ENCODE measurements at places on chromosomes 16 and 17.

GRCh38 chr17:60947100-60947499, 269.4 kb downstream of the BCAS3 start:
- no peak for DNase-seq

DNA sequence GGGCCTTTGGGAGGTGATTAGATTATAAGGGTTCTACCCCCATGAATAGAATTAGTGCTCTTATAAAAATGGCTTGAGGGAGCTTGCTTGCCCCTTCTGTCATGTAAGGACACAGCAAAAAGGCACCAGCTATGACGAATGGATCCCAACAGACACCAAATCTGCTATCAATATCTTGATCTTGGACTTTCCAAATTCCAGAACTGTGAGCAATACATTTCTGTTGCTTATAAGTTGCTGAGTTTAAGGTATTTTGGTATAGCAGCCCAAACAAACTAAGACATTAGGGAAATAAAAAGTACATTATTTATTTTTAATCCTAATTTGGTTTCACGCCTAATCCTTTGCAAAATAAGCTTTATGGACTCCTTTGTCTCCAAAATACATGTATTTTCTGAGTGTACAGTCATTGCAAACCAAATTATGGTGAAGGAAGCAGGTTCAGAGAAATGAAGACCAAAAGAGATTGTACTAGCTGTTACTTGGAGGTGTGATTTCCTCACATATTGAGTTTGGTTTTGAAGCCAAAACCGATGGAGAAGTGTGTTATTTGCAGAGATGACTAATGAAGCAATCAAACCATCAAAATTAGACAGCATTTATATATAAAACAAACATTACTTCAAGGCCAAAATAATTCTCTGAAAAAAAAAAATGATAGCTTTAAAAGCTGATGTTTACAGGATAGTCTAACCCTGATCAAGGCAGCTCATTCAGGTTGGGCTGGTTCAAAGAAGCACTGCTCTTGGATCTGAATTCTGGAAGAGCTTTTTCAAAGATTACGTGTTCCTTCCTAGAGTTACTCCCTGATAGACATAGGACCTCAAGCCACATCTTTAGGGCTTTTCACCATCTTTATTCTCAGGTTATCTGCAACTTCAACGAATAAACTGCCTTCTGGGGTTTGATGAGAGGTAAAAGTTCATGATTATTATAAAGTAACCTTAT, 71.6 kb downstream of the MYO1D start:
- DNase-seq, result no peak

GRCh38 chr16:8430401-8430800, 159.9 kb downstream of the TMEM114 start:
- no peak for DNase-seq

DNA sequence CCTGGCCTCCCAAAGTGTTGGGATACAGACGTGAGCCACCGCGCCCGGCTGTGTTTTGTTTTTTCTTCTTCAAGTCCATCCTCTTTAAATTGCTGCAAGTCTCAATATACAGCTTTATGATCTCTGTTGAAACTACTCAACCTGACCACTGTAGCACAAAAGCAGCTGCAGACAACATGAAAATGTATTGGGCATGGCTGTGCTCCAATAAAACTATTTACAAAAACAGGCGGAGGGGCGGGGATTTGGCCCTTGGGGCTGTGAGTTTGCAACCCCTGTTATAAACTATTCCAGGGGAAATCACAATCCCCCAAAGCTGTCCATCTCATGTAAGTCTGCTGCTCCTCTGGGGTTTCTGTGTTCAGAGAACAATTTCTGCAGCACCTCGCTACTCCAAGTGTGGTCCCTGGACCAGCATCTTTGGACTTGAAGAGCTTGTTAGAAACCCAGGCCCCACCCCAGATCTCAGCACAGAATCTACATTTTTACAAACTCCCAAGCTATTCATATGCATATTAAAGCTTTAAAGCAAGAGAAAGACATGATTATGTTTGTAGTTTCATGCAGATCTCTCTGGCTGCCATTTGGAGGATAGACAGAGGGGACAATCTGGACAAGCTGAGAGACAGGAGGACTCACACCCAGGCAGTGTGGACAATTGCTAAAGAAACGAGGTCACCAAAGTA, 33.6 kb downstream of the TEKT5 start:
- DNase-seq, result no peak

GRCh38 chr17:50362661-50363060, 10.3 kb downstream of the MRPL27 start:
- no peak for DNase-seq

DNA sequence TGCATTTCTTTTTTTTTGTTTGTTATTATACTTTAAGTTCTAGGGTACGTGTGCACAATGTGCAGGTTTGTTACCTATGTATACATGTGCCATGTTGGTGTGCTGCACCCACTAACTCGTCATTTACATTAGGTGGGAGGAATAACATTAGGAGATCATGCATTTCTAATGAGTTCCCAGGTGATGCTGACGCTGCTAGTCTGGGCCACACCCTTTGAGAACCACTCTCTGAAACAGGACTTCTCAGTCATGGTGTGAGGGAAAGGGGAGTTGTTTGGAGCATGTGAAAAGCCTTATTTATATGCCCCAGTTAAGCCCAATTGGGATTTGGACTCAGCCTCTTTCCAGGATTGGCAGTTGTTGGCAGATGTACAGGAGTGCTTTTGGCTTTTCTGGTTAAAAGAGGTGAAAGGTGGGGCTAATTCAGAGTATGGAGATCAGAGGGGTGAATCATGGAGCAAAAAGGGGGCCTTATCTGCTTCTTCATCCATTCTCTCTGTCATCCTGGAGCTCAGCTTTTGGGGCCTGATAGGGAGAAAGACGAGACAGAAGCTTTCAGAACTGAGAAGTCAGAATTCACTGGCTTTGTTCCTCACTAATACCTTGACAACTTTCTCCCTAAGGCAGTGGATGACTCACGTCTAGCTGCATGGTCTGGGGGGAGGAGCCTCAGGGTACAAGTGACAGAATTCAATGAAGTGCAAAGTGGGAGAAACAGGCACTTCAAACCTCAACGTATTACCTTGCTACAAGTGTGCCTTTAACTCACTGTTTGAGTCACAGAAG, 180.0 kb upstream of the CACNG3 start:
- DNase-seq, result no peak

DNA sequence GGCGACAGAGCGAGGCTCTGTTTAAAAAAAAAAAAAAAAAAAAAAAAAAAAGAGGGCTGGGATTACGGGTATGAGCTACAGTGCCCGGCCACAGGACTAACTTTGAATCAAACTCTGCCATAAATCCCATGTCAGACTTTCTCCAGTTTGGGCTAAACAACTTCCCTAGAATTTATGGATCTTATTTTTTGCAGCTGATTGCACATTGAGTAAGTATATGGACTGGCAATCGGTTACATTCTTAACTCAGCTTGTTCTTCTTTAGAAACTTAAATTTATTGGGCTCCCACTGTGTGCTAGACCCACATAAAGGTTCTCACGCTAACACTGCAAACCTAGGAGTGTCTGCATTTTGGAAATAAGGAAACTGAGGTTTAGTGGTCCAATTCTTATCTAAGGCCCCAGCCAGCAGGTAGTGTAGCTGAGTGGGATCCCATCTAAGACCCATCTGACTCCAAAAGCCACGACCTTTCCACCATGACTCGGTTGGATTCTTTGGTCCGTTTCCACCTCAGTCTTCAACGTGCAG, 718 bp upstream of the CBFB start:
- DNase-seq, result no peak

All from NCI-H2081 treated with DMSO at 0.1 percent for 48 hours (cell line).